ENCODE measurements at places on chromosomes 4 and X. TPM values are rescaled to one million over a fixed set of nuclear protein-coding genes. Genes with fewer than 3 reads are reported as not detected.
A peak's percentile ranks its signal among the peaks of the same experiment; 100 is the strongest.

DNA sequence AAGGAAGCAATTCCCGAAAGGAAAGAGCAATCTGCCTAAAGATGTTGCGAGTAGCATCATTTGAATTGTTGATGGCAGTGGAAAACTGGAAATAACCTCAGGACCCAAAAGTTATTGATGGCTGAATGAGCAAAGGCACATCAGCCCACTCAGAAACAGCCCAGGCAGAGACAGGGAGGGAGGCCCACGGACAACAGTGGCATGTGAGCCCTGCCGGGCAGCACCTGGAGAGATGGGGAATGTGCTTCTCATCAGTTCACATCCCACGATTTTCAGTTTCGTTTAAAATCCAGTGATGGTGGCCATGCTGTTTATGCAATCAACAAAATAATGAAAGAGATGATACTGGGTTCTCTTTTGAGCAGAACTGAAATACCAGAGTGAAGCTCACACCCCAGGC lies 80.0 kb downstream of the JAKMIP1 start:
- no peak overlapping the region for H3K27ac ChIP-seq
- H3K36me3 ChIP-seq = no peaks in the 10 kb centered on the region
- no peak for DNase-seq
- no peaks in the 10 kb centered on the region for H3K27me3 ChIP-seq

Gene P2RY8
- total RNA-seq = not detected

Gene ANXA3
- total RNA-seq = 1.1 TPM

DNA sequence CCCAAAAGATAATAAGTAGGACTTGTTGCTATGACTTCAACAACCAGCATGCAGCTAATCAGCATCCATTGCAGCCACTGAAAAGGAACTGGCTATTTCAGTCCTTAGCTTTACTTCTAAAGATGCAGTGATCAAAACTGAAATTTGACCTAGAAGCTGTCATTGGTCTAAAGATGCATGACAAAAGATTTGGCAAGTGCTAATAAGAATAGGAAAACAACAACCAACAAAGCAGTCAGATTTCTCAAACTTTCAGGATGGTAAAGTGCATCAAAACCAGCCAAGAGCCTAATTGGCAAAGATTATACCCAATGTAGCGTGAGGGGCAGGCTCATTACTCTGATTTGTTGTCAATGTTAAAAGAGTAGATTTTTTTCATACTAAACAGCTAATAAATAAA lies 77.1 kb upstream of the WDR17 start:
- no peak for DNase-seq
- H3K36me3 ChIP-seq = no peaks in the 10 kb centered on the region
- no peaks in the 10 kb centered on the region for H3K27me3 ChIP-seq
- H3K27ac ChIP-seq = no peak overlapping the region
- no peaks in the 10 kb centered on the region for H3K4me1 ChIP-seq

- H3K36me3 ChIP-seq = no peaks in the 10 kb centered on the region
- no peak overlapping the region for H3K27ac ChIP-seq
- no peak for DNase-seq
- no peaks in the 10 kb centered on the region for H3K27me3 ChIP-seq
- no peak overlapping the region for H3K4me3 ChIP-seq
Observed at GRCh38 chr4:36385951-36386571, 104.6 kb downstream of the DTHD1 start.

- H3K4me3 ChIP-seq = no peak overlapping the region
- DNase-seq = no peak
- peaks cover 3% of the 10 kb centered on the region for H3K36me3 ChIP-seq
- no peak overlapping the region for H3K27ac ChIP-seq
- no peaks in the 10 kb centered on the region for H3K27me3 ChIP-seq
- H3K4me1 ChIP-seq = peaks cover 27% of the 10 kb centered on the region
Observed at GRCh38 chr4:70691661-70692060, 3.3 kb downstream of the UTP3 start.

Gene LPAR4
- not detected for total RNA-seq

DNA sequence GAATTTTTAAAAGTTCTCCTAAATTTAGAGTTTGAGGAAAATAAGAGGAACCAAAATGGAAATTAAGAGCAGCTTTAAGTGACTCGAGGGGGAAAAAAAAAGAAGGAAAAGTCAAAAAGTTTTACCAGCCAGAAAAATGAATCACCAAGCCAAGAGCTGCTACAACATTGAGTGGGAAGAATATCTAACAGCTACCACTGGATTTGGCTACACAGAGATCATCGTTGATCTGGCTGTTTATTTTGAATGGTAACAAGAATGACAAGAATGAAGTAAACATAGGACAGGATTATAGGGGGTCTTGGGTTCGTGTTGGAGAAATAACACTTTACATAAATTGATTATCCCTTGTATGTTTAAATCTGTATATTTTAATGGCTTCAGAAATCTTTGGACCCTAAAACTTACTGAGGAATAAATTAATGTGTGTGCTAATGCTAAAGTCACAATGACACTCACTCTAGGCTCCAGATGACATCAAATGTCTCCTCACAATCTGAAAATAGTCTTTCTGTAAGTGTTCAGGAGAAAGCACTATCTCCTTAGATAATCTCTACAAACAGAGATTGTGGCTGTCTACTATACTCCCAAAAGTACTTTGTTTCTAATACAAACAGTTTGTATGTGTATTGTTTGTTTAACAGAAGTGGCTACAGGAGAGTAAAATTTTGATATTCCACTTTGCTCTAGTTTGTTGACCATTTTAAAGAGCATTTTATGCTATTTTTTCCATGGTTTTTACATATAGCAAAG lies 3.1 kb upstream of the CSN3 start:
- H3K27ac ChIP-seq = no peak overlapping the region
- DNase-seq = no peak
- no peak overlapping the region for H3K4me3 ChIP-seq
- H3K36me3 ChIP-seq = no peaks in the 10 kb centered on the region

Gene ZCCHC13
- total RNA-seq = not detected

GRCh38 chr4:14215116-14215770 lies 587.7 kb upstream of the BOD1L1 start:
- peaks cover 6% of the 10 kb centered on the region for H3K27me3 ChIP-seq
- no peak overlapping the region for H3K4me3 ChIP-seq
- no peak for DNase-seq

Gene MAML3
- 1.5 TPM for total RNA-seq

DNA sequence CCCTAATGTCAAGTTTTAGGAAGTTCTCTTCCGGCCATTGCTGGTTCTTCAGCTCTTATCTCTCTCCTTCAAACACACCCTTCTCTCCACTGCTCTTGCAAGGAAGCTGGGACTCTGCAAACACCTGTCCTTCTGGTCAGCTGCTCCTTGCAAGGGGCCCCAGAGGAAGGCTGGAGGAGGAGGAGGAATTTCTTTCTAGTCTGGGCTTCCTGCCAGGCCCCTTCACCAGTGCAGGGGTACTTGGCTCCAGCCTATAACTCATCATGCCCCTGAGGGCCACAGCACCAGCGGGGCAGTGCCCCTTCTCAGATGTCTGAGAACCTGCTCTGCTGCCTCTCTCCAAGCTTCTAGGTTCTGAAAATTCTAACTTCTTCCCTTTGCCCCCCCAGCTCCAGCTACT lies 46.7 kb downstream of the REELD1 start:
- peaks cover 10% of the 10 kb centered on the region for H3K4me1 ChIP-seq
- H3K4me3 ChIP-seq = no peak overlapping the region
- no peaks in the 10 kb centered on the region for H3K36me3 ChIP-seq

Gene SPIN2A
- not detected for total RNA-seq

GRCh38 chr4:68463796-68464195 lies 16.5 kb downstream of the TMPRSS11E start:
- peaks cover 39% of the 10 kb centered on the region for H3K4me1 ChIP-seq
- H3K27ac ChIP-seq = no peak overlapping the region
- H3K36me3 ChIP-seq = no peaks in the 10 kb centered on the region

DNA sequence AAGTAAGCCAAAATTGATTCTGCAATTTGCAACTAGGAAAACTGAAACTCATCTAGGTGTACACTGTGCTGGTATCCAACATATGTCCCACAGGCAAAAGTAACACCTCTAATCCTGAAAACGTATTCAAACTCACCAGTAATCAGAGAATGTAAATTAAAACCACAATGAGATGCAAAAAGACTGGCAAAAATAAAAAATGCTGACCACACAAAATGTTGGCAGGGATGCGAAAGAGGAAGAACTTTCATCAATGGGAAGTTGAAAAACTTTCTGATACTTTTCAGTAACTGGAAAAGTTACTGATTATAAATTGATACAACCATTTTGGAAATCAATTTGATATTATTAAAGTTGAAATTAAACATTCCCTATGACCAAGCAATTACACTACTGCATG lies 20.1 kb upstream of the CORIN start:
- no peaks in the 10 kb centered on the region for H3K27me3 ChIP-seq
- no peak overlapping the region for H3K27ac ChIP-seq
- peaks cover 51% of the 10 kb centered on the region for H3K4me1 ChIP-seq
- H3K36me3 ChIP-seq = no peaks in the 10 kb centered on the region
- DNase-seq = no peak

- peaks cover 7% of the 10 kb centered on the region for H3K4me1 ChIP-seq
- peaks cover 52% of the 10 kb centered on the region for H3K27me3 ChIP-seq
- peak; percentile 65 for DNase-seq
- no peak overlapping the region for H3K4me3 ChIP-seq
Observed at GRCh38 chr4:153785910-153786721, 2.8 kb downstream of the SFRP2 start.

Gene XK
- total RNA-seq = not detected

DNA sequence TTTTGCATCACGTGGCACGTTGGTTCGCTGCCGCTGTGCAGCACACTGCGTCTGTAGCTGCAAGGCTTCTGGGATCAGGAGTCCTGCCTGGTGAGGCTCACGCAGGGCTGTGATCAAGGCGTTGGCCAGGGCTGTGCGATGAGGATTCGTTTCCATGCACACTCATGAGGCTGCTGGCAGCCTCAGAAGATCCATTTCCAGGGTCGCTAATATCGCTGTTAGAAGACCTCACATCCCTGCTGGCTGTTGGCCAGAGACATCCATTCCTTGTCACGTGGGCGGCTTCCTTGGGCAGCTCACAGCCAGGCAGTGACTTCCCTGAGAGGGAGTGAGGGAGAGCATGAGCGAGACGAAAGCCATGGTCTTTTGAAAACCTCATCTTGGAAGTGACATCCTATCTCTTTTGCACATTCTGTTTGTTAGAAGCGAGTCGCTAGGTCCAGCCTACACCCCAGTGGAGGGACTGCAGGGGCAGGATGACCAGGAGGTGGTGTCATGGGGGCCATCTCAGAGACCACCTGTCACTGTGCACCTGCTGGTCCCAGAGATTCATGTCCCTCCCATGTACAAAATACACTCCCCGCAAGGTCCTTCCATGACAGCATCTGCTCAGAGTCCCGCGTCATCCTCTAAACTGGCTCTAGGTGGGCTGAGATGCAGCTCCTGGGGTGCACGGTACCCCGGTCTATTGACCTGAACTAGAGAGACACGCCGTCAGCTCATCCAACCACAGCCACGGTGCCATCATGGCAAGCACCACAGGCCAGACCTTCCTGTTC lies 12.2 kb downstream of the RGS12 start:
- peaks cover 14% of the 10 kb centered on the region for H3K4me1 ChIP-seq
- H3K36me3 ChIP-seq = no peaks in the 10 kb centered on the region
- H3K27ac ChIP-seq = no peak overlapping the region
